Activated CD4-positive, alpha-beta T cell treated with anti-CD3 and anti-CD28 coated beads for 1 hour (primary cell): ENCODE measurements at places on chromosomes 16 and 17.

GRCh38 chr17:62627904-62628633, 599 bp downstream of the MRC2 start:
- no peak for DNase-seq

DNA sequence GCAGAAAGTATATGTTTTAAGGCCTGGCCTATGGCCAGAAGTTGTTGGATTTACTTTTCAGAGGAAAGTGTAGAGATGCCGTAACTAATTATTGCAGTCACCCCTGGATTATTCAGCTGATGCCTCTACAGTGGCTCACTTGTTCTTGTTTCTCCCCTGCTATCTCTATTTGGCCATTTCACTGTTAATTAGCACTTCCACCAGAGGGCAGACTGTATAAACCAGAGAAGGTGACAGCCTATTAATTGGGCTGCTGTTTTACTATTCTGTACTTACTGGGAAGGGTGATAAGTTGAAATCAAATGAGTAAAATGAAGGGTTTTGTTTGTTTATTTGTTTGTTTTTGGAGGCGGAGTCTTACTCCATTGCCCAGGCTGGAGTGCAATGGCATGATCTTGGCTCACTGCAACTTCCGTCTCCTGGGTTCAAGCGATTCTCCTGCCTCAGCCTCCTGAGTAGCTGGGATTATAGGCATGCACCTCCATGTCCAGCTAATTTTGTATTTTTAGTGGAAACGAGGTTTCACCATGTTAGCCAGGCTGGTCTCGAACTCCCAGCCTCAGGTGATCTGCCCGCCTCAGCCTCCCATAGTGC, 66.0 kb downstream of the CDK12 start:
- DNase-seq, result no peak

DNA sequence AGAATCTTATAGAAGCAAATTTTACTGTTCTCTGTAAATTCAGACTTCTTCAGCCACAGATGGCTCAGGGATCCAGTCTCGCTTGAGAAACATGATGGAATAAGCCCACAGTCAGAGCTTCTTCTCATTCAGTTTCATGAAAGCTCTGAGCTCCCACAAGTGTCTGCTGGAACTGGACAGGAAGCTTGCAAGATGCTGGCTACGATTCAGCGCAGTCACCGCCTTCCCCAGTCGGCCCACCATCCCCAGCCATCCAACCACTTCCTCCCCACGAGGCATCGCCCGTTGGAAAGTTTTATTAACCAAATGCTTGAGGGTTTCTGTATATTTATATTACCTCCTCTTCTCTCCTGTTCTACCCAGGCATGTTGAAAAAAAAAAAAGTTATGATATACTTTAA, 171.7 kb downstream of the ZFHX3 start:
- no peak for DNase-seq

DNA sequence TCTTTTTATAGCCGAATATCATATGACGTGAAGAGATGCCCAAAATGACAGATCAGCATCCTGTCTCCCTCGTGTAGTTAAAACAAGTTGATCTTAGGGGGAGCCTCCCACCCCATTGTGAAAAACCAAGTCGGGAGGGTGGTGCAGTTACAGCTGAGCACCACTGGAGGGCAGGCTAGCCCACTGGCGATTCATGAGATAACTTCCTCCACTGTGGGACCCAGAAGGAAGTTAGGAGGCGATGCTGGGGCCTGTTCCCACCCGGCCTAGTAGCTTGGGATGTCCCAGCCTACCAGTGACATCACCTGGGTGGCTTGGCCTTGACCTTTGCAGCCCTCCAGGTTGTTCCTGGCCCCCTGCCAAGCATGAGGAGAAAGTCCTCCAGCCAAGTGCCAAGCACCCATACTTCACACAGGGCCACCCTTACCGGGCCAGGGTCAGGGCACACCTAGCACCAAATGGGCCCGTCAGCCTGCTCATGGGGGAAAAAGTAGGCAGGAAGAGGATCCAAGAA, 8.1 kb upstream of the CPNE2 start:
- DNase-seq, result peak; percentile 58

DNA sequence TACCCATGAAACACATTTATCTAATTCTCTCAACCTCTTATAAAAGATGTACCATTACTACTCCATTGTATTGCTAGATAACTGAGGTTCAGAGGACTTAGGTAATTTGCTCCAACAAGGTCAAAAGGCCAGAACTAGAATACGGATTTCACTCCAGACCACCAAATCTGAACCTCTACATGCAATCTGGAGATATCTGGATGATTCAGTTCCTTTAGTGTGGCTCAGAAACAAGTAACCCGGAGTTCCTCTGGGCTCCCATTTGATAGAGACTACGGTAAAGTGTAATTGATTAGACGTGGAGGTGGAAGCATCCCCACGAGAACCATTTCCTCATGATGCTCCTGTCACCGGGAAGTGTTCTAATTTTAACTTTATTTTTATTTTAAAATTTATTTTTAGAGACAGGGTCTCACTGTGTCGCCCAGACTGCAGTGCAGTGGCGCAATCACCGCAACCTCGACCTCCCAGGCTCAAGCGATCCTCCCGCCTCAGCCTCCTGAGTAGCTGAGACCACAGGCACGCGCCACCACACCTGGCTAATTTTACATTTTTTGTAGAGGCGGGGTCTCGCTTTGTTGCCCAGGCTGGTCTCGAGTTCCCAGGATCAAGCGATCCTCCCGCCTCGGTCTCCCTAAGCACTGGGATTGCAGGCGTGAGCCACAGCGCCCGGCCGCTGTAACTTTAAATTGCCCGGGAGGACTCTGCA, 608 bp upstream of the COX10 start:
- no peak for DNase-seq

DNA sequence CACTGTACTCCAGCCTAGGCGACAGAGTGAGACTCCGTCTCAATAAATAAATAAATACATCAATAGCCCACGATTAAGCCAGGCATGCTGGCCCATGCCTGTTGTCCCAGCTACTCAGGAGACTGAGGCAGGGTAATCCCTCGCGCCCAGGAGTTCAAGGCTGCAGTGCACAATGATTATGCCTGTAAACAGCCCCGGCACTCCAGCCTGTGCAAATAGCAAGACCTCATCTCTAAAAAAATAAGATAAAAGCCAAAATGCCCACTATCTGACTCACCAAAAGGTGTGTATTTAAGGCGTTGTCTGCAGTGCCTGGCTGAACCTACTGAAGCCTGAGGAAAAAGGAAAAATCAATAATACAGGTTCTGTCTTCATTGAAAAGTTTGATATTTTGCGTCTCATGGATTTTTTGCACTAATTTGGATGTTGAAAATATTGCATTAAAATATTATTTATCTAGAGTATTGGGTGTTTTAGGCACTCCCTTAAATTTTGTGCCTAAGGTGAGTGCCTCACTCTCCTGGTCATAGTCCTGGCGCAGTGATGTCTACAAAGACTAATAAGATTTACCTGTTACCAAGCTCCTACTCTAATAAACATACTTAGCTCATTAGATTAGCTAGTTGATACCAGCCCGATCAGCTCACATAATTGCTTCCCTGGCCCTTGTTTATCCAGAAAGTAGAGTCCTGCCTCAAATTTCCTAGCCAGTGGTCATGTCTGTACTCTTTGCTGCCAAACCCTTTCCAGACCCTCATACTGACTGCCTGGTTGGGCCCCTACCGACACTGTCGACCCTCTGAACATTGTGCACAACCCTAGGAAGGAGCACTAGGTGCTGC, 24.7 kb upstream of the TOB1 start:
- DNase-seq, result no peak

- no peak for DNase-seq
These were observed 29.0 kb upstream of the HEATR6 start for GRCh38 chr17:60107526-60108257.

DNA sequence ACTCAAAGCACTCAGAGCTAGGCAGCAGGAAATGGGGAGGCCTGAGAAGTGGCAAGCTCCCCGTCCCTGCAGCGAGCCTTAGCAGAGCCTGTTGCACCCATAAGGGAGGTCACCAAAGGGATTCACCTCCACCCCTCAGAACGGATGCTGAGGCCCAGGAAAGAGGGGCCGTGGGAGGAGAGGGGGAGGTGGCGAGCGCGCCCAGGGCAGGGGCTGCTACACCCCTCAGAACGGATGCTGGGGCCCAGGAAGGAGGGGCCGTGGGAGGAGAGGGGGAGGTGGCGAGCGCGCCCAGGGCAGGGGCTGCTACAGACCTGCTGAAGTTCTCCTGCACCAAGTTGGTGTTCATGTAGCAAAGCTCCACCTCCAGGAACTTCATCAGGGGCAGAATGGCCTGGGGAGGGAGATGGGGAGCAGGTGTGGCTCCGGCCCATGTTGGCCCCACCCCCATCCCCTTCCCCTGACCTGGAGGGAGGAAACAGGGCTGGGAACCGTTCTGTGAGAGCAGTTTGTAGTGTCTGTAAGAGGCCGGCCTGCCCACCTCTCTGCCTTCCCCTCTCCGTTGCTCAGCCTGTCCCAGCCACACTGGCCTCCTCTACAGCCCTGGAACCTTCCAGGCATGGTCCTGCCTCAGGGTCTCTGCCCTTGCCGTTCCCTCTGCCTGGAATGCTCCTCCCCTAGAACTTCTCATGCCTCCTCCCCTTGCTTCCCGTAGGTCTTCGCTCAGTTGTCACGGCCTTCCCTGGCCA, 11.4 kb downstream of the UNC13D start:
- no peak for DNase-seq
